Stimulated activated CD8-positive, alpha-beta memory T cell treated with anti-CD3 and anti-CD28 coated beads, Interleukin-15, amount 100 ng/mL, for 4 hours (primary cell): ENCODE measurements at places on chromosomes 4 and X.

GRCh38 chr4:174307694-174308093 is 24.0 kb downstream of the CEP44 start:
- no peak for DNase-seq

GRCh38 chrX:27915617-27916016 is 65.6 kb downstream of the DCAF8L1 start:
- no peak for DNase-seq

DNA sequence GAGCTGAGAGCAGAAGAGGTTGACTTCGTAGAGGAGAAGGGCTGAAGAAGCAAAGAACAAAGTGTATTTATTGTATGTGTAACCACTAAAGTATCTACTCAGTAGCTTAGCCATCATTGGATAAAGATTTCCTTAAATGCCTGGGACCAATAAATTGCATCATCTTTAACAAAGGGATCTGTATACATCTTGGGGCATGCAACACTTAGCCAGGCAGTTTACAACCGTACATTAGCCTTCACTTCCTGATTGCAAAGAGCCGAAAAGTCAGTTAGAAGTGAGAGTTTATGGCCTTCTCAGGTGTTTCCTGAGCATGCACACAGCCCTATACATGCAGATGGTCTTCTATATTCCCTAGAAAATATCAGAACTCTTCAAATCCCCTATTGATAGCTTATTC is 68.0 kb upstream of the MAGED1 start:
- DNase-seq: no peak

- no peak for DNase-seq
These were observed 240.5 kb downstream of the GRIA3 start for GRCh38 chrX:123424546-123424945.

GRCh38 chrX:15158350-15158735 is 111.5 kb downstream of the ASB9 start:
- DNase-seq: no peak

GRCh38 chr4:169152899-169153298 is 117.9 kb downstream of the SH3RF1 start:
- DNase-seq: no peak

GRCh38 chrX:42821803-42822443 is 44.0 kb upstream of the PPP1R2C start:
- no peak for DNase-seq

- no peak for DNase-seq
These were observed 612 bp downstream of the CPLX1 start for GRCh38 chr4:825063-825970.

DNA sequence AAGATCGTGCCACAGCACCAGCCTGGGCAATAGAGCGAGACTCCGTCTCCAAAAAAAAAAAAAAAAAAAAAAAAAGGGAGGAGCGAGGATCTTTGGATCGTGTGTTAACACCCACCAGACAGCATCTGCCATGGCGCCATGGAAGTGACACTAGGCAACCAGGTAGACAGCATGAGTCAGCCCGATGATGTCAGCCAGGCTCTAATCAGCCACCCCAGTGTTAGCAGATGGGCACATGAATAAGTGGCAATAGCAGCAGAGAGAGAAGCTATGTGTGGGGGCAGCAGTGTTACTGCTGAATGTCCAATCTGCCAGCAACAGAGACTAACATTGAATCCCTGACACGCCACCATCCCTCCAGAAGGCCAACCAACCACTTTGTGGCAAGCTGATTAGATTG is 6.6 kb downstream of the SYN1 start:
- DNase-seq: no peak

DNA sequence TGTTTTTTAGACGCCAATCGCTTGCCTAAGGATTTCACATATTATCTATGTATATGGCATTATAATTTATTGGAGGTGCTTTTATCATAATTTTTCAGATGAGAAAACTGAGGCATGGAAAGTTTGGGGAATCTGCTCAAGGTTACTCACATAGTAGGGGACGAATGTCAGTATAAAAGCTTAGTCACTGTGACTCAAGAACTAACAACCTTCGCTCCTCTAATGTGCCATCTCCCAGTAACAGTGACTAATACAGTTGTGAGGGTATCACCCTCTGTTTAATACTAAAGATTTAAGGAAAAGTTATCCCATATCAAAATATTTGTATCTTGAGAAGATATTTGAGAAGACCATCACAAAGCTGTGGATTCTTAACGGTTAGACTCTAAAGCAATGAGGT is 353.1 kb upstream of the SPOCK3 start:
- no peak for DNase-seq
